ENCODE measurements at places on chromosomes 4 and X.

GRCh38 chr4:24278693-24279092 lies 305.7 kb downstream of the DHX15 start:
- DNase-seq, result peak; percentile 2

- DNase-seq, result peak; percentile 0
Observed at GRCh38 chrX:64093761-64094160, 111.7 kb downstream of the AMER1 start.

DNA sequence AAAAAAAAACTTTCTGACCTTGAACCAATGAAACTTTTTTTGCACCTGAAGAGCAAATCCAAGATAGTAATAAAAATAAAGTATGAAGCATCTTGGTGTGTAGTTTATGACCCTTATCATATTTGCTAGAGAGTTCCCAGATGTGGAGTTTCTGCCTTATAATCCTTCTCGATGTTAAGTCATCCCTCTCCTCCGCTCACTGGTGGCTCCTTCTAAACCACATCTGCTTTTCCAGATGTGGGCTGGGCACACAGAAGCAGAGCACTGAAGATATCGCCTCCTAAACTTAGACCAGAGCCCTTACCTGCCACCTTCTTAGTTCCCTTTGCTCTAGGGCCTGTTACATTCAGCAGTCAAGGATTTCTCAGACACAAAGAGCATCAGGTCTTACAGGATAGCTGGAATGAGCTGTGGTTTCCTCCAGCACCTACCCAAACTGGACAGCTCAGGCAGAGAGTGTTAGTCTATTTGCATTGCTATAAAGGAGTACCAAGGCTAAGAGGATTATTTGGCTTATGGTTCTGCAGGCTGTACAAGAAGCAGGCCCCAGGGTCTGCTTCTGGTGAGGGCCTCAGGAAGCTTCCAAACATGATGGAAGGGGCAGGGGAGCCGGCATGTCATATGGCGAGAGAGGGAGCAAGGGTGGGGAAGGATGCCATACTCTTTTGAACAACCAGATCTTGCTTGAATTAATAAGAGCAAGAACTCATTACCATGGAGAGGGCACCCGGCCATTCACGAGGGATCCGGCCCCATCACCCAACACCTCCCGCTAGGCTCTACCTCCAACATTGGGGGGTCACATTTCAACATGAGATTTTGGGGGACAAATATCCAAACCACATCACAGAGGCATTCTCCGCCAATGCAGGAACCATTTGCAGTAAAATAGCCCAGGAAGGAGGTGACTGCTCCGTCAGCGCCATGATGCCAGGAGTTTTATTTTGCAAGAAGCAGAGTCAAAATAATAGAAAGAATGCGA lies 75.6 kb upstream of the HELT start:
- DNase-seq, result no peak

DNA sequence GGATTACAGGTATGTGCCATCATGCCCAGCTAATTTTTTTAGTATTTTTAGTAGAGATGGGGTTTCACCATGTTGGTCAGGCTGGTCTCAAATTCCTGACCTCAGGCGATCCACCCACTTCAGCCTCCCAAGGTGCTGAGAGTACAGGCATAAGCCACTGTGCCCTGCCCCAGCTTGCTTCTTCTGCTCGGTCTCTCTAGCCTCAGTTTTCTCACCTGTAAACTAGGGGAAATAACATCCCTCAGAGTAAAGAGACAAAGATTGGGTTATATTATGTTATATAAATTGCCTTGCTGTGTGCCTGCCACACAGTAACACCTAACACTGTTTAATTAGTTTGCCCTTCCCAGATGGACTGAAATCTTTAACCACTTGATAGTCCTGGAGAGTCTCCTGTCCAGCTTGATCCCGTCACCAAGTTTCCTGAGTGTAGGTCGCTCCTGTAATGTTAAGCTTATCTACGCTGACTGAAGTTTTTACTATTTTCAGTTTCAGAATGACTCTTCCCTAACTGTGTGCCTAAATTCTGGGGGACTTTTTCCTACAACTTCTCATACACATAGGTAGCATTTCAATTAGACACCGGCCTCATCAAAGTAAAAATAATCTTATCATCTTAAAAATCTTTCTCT lies 412.7 kb upstream of the TENM3 start:
- DNase-seq, result no peak

- no peak for DNase-seq
Observed at GRCh38 chr4:99640676-99641075, 17.0 kb downstream of the C4orf54 start.

GRCh38 chr4:7582313-7583097 lies 147.8 kb upstream of the PSAPL1 start:
- no peak for DNase-seq

GRCh38 chr4:139658185-139658584 lies 7.4 kb upstream of the MGST2 start:
- no peak for DNase-seq

- no peak for DNase-seq
Observed at GRCh38 chr4:171594293-171594692, 218.9 kb upstream of the GALNTL6 start.
